Fibroblast of mammary gland (primary cell): ENCODE measurements at places on chromosomes 11 and 22.

GRCh38 chr11:120064341-120064740 lies 73.6 kb downstream of the TRIM29 start:
- DNase-seq, result no peak

- DNase-seq, result no peak
Measured at GRCh38 chr11:64559351-64560138, 31.5 kb upstream of the SLC22A12 start.

GRCh38 chr11:46198245-46199240 lies 77.3 kb upstream of the PHF21A start:
- DNase-seq, result no peak

DNA sequence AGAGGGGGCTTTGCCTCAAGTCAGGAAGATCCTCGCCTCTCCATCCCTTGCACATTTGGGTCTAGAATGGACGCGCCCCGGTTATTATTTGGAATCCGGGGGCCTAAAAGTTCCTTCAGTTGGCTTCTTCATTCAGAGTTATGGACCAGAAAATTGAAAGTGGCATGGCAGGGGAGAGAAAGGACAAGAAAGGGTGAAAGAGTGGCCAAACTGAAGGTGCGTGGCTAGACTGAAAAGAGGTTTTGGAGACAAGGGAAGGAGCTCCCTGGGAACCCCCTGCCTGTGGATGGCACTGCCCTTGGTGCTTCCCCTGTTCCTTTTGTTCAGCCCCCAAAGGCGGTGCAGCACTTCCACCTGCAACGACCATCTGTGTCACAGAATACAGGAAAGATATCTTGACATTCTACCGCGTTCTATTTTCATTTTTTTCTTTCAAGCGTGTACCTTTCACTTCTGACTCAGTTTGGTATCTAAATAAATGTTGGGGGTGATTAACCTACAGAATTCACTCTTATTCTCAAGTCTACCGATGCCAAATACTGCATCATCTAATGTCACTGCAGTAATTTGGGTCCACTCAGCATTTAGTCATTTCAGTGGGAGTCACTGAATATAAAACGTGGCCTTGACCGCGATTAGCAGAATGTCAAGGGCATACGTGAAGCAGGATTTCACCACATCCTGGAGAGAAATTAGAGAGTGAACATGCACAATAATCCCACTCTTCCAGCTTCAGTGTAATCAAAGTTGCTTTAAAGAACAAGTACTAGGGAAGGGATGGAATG lies 88.1 kb upstream of the ARHGAP32 start:
- peak; percentile 77 for DNase-seq

- peak; percentile 33 for DNase-seq
Measured at GRCh38 chr11:110471371-110471770, 41.6 kb downstream of the FDX1 start.

- DNase-seq, result no peak
Measured at GRCh38 chr11:35049859-35050531, 89.0 kb upstream of the CD44 start.

DNA sequence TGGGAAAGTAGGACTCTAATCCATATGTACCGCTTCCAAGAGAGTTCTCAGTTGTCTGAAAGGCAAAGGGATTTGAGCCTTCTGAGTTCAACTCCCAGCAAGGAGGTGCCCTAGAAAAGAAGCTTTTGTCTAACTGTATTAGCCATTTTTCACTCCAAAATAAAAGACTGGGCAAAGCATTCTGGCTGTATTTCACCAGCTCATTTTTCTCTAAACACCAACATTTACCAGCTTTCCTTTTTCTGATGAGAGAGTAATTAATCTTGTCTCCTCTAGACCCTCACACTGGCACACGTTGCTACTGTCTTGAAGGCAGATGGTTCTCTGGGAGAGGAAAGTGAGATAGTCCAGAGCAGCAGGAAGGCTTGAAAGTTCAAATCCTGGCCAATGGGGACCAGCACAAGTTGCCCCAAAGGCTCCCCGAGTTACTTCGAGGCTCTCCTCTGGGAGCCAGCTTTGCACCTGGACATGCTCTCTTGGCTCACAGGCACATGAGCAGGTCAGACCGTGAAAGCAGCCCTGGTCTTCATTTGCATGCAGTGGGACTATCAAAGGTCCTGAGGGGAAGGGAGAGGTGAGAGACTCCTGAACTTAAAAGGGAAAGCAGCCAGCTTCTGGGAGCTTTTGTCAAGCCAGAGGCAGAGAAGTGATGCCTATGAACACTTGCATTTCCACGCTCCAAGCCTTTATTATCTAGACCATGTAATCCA lies 100.0 kb downstream of the NTM start:
- no peak for DNase-seq

- no peak for DNase-seq
Measured at GRCh38 chr22:33470456-33470855, 412.3 kb upstream of the SYN3 start.

DNA sequence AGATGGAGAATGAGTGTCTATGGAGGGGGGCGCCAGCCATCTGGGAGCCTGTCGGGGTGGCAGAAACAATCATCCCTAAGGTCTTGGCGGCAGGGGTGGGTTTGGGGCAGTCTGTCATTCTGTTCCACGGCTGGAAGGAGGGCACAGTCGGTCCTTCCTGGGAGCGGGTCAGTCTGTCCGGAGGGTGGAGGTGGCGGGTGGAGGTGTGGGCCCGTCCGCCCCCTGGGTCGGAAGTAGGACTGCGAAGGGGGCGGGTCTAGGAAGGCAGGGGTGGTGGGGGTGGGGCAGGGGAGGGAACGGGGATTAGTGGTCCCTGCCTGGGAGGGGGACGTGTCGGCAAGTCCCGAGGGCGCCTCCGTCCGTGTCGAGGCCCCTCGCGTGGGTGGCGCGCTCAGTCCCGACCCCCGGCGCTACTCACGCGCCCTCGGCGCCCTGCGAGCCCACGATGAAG lies 461 bp downstream of the TBC1D10A start:
- no peak for DNase-seq

DNA sequence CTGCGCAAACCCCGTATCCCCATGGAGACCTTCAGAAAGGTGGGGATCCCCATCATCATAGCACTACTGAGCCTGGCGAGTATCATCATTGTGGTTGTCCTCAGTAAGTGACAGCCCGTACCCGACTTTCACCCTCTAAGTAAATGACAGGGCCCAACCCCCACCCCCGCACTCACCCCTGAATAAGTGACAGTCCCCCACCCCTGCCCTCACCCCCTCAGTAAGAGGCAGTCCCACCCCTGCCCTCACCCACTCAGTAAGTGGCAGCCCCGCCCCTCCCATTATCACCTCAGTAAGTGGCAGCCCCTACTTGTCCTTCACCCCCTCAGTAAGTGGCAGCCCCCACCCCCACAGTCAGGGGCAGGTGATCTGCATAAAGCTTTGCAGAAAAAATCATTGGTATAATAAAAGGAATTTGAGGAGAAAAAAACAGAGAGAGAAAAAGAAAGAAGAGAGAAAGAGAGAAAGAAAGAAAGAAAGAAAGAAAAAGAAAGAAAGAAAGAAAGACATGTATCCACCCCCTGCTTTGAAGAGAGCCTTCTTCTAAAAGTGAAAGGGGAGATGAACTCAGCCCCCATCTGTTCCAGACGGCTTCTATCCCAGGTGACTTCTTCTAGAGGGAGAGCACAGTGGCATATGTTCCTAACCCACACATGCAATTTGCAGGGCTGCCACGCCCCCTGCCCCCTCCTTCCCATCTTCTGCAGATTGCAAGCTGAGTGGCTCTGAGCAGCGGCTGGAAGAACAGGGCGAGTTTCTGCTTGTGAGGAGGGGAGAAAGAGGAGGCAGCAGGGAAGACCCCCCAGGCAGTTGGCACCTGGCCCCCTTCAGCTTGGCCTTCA lies 12.5 kb upstream of the SMIM35 start:
- DNase-seq, result no peak

DNA sequence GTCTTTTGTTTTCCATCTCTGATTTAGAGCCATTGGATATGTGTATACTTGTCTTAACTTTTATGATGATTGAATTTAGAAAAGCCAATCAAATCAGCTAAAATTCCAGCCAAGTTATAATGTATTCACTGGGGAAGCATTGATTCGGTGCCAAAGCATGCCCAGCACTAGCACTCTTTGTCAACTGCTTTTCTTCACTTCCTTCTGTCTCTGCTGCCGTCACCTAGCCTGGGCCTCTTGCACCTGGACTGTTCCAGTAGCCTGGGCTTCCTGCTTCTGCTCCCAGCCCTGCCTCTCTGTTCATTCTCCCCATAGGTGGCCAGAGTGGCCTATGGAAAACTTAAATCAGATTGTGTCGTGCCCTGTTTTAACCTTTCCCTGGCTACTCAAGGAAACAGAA lies 80.7 kb downstream of the NAV2 start:
- no peak for DNase-seq

DNA sequence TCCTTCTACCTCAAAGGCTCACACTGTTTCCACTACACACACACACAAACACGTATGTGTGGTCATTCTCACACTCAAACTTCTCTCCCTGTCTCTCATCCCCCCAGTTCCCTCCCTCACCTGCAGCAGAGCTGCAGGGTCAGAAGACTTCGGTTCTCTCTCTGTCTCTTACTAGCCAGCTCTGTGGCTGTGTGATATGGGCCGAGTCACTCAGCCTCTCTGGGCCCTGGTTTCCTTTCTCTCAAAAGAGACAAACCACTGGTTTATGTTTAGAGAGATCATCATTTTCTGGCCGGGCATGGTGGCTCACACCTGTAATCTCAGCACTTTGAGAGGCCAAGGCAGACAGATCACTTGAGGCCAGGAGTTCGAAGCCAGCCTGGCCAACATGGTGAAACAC lies 21.1 kb downstream of the TSPAN18 start:
- no peak for DNase-seq

GRCh38 chr22:46147061-46147460 lies 3.3 kb upstream of the PPARA start:
- DNase-seq, result no peak

DNA sequence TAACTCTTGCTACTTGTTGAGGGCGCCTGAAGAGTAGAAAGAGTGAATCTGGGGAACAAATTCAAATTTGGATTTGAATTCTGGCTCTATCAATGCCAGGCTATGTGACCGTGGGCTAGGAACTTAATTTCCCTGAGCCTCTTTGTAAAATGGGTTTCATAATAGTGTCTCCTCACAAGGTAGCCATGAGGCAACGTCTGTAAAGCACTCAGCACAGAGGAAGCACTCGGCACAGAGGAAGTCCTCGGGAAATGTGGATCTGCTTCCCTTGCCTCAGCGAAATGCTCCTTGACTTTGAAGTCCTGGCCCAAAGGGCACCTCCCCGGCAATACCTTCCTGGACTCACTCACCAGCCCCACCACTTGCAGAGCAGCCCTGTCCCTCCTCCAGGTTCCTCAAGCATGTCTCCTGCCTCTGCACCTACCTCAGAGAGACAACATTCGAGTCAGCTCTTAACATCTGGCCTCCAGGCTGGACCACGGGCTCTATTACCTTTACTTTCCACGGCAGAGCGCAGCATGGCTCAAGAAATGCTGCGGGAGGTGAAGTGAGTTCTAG lies 17.7 kb downstream of the CD6 start:
- DNase-seq, result no peak

DNA sequence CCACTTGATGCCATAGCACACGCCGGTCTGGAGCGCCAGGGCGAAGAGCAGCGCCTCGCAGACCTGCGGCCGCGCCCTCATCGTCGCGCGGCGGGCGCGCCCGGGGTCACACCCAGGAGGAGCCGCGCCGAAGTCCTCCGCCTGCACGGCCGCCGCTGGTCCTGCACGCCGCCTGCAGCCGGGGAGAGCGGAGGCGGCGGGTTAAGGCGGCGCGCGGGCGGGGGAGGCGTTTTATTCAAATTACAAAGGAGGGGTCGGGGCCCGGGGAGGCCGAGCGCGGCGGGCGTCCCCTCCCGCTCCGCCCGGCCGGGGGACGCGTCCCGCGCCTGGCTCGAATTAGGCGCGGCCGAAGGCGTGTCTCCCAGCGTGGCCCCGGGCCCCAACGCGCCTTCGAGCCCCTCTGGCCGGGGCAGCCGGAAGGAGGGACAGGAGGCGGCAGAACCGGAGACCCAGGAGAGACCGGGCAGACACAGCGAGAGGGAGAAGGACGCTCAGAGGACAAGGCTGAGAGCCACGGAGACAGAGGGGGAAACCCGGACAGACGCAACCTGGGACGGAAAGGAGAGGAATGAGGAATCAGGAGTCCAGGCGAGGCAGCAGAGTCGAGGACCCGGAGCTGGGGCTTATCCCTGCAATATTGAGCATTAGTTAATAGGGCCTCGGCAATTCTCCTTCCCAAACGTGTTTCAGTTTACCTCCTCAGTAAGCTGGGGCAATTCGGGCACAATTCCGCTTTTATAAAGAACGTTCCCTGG lies at the start of gene WNT11:
Gene WNT11 (minus strand): TSS at position 176 of the 755 bp plus-strand sequence. CDS start 95 bp downstream, at position 81.
- DNase-seq, result no peak

- no peak for DNase-seq
Measured at GRCh38 chr11:30710221-30710620, 124.1 kb upstream of the MPPED2 start.

- DNase-seq, result no peak
Measured at GRCh38 chr11:24617856-24618255, 121.0 kb downstream of the LUZP2 start.
